ENCODE measurements at places on chromosomes 2 and 18. TPM values are rescaled to one million over a fixed set of nuclear protein-coding genes. Genes with fewer than 3 reads are reported as not detected.

The TNFRSF11A gene
- total RNA-seq = 10.6 TPM

The EPAS1 gene
- 3.7 TPM for total RNA-seq

The MYO5B gene
- 6.9 TPM for total RNA-seq

The PLCL1 gene
- not detected for total RNA-seq

The CAPN14 gene
- total RNA-seq = 0.08 TPM

The MRPS5 gene
- total RNA-seq = 53.0 TPM

The CNTNAP5 gene
- 0.17 TPM for total RNA-seq

The RBBP8 gene
- 63.4 TPM for total RNA-seq

The ERCC3 gene
- 48.9 TPM for total RNA-seq

The MROH2A gene
- not detected for total RNA-seq

The ASB18 gene
- not detected for total RNA-seq

The RAMP1 gene
- 0.65 TPM for total RNA-seq

The UGT1A6 gene
- not detected for total RNA-seq

The CD207 gene
- total RNA-seq = not detected

The CIDEA gene
- total RNA-seq = not detected

The EVA1A gene
- 4.3 TPM for total RNA-seq

The STK36 gene
- total RNA-seq = 34.9 TPM

The ALPP gene
- total RNA-seq = 0.15 TPM

The UNC50 gene
- total RNA-seq = 33.4 TPM

The ZNF236 gene
- 14.2 TPM for total RNA-seq

The HAUS1 gene
- total RNA-seq = 91.7 TPM

The SNORC gene
- 2.1 TPM for total RNA-seq

The CD8B2 gene
- not detected for total RNA-seq

The POU3F3 gene
- 0.09 TPM for total RNA-seq

The DPYSL5 gene
- 16.3 TPM for total RNA-seq

The RAD51AP2 gene
- 0.08 TPM for total RNA-seq

The MCFD2 gene
- 74.2 TPM for total RNA-seq

The GPR39 gene
- 0.63 TPM for total RNA-seq

The AQP12B gene
- not detected for total RNA-seq

The ST8SIA5 gene
- 7.0 TPM for total RNA-seq

The POTEC gene
- 0.07 TPM for total RNA-seq

The CAPN10 gene
- 40.7 TPM for total RNA-seq

The CD8B gene
- total RNA-seq = 0.35 TPM

The PIGN gene
- total RNA-seq = 26.3 TPM

The PARD6G gene
- 18.8 TPM for total RNA-seq

The EMILIN1 gene
- 2.9 TPM for total RNA-seq

The KIF3C gene
- 58.8 TPM for total RNA-seq

The G6PC2 gene
- not detected for total RNA-seq

The SAP130 gene
- total RNA-seq = 49.2 TPM

The GPR155 gene
- total RNA-seq = 2.1 TPM

The GAD1 gene
- 0.34 TPM for total RNA-seq

The SESTD1 gene
- 52.8 TPM for total RNA-seq

The BMP10 gene
- total RNA-seq = not detected

The ASAP2 gene
- 16.6 TPM for total RNA-seq

The PLEKHA3 gene
- 22.3 TPM for total RNA-seq

The SULT1C2 gene
- 1.9 TPM for total RNA-seq

The ANKRD30B gene
- total RNA-seq = not detected

The SH2D6 gene
- not detected for total RNA-seq

The SP3 gene
- total RNA-seq = 92.1 TPM

The DSG1 gene
- total RNA-seq = not detected

The DQX1 gene
- 0.76 TPM for total RNA-seq

The C2orf66 gene
- total RNA-seq = not detected
